Activated naive CD4-positive, alpha-beta T cell treated with anti-CD3 and anti-CD28 coated beads, Interleukin-2, amount 50 U/mL, for 16 hours (primary cell): ENCODE measurements at places on chromosomes 1 and 21.
A peak's percentile ranks its signal among the peaks of the same experiment; 100 is the strongest.

DNA sequence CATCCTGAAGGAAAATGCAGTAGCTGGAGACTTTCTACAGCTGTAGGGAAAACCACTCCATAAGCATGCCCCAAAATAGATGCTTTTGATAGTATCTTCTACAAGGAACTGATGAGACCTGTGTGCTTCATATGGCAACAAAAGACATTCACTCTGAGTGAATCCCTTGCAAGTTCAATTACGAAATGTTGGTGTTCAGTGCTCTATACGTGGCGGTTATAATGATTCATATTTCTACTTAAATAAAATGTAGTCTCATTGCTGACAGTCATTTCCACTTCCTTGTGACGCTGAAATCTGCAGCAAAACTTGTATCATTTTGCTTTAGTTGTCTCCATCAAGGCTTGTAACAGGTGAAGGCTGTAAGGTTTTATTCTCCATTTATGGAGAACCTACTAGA lies 20.6 kb downstream of the TOR1AIP2 start:
- no peak for DNase-seq

DNA sequence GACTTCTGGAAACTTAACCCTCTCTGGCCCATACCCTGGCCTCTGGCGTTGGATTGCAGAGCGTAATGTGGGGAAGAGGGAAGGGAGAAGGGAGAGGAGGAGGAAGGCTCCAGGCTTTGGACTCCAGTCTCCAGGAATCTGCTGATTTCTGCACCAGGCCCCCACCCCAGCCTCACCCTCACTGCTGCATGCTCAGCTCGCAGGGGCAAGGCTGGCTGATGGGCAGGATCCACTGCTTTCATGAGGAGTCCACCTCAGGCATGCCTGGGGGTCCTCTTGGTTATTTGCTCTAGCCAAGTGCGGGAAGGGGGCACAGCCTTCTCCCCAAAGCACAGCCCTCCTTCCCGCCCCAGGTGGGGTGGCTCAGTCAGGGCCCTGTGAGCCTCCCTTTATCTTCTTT lies 3.7 kb downstream of the OLFML3 start:
- DNase-seq = no peak

GRCh38 chr1:42886800-42887199 lies 40.4 kb downstream of the ZNF691 start:
- no peak for DNase-seq

DNA sequence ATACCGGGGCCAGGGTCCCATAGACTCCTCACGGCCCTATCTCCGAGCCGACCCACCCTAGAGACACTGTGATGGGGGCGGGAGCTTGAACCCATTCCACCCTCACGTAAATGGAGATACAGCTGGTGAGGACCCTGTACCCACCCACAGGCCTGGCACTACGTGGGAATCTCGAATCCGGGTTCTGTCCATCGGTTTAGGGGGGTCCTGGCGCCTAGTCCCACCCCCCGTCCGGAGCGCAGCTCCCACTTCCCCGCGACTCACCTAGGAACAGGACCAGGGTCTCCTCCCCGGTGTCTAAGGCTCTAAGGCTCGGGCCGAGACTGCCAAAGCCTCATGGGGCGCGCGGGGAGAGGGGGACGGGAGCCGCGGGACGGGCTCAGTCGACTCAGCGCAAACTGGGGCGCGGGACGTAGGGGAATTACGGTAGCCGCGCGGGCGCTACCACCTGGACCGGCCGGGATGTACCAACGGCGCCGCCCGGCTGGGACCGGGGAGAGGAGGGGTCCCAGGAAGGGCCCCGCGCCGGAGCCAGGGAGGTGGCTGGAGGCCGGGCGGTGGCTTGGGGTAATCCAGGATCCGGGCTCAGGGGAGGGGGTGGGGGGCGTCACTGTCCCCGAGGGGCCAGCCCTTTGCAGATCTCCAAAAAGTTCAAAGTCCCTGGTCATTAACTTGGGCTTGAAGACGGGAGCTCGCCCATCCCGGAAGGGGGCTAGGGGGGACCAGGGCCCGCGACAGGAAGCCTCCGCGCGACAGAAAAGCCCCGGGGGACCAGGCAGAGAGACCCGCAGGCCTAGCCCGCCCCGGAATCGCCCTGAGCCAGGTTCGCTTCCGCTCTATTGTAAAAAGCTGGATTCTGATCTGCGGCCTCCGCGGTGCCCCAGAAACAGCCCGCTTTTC lies 1.0 kb downstream of the PLEKHG5 start:
- peak; percentile 63 for DNase-seq

DNA sequence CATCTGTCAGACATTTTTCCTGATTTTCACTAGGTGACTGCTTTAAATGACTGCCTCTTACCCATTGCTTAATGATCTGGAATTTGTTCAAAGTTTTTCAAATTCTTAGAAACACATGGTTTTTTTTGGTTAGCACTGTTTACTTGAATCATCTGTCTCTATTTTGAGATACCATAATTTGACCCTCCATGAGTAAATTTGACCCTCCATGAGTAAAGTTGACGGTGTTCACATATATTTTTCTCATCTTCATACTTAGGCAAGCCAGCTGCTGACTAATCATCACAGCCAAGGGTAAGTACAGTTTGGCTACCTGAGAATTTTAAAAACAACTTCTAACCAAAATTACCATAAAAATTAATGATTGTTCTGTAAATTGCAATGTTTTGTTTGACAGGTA lies 586.5 kb downstream of the PTBP2 start:
- no peak for DNase-seq

DNA sequence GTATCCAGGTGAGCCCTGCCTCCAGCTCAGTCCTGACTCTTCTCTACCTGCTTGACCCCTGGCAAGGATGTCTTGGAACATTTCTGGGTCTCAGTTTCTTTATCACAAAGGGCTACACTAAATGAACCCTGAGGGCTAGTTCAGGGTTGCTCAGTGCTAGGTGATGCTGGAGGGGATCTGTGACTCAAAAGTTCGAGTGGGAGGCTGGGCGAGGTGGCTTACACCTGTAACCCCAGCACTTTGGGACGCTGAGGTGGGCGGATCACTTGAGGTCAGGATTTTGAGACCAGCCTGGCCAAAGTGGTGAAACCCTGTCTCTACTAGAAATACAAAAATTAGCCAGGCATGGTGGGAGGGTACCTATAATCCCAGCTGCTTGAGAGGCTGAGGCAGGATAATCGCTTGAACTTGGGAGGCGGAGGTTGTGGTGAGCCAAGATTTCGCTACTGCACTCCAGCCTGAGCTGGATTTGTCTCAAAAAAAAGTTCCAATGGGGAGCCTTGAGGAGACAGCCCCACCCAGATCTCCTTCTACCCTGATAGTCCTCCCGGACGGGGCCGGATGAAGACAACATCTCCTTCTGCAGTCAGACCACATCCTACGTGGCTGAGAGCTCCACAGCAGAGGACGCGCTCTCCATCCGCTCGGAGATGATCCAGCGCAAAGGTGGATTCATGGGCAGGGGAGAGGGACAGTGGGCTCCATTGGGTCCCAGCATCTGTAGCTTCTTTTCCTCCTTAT lies 48.9 kb downstream of the YARS1 start:
- DNase-seq = no peak

- no peak for DNase-seq
Measured at GRCh38 chr1:245953876-245954660, 553.0 kb downstream of the SMYD3 start.

DNA sequence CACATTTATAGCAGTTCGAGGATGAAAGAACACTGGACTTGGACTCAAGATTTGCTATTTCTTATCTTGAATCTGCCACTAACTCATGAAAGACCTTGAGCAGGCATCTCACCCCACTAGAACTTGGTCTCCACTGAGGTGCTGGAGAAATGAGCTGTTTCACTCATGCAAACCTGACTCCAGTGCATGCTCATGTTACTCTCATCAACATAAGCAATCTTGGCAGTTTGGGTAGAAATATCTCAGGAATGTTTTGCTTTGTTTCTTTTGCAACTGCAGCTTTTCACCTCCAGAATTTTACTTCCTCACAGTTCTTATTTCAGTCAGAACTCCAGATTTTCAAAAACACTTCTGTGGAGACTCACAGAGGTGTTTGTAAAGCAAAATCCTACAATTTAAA lies 46.2 kb upstream of the DAB1 start:
- no peak for DNase-seq

- DNase-seq = no peak
Measured at GRCh38 chr21:42437786-42438185, 34.1 kb downstream of the UBASH3A start.

- DNase-seq = no peak
Measured at GRCh38 chr1:226541631-226542622, 6.6 kb upstream of the STUM start.

- no peak for DNase-seq
Measured at GRCh38 chr21:29318354-29318753, 19.6 kb downstream of the BACH1 start.

- no peak for DNase-seq
Measured at GRCh38 chr21:35208810-35209517, 159.9 kb upstream of the RUNX1 start.

GRCh38 chr1:168469690-168470089 lies 74.1 kb downstream of the XCL2 start:
- no peak for DNase-seq

GRCh38 chr1:31507676-31508530 lies 68.4 kb upstream of the TINAGL1 start:
- DNase-seq = no peak

GRCh38 chr1:115679141-115679611 lies 37.4 kb downstream of the VANGL1 start:
- DNase-seq = no peak

DNA sequence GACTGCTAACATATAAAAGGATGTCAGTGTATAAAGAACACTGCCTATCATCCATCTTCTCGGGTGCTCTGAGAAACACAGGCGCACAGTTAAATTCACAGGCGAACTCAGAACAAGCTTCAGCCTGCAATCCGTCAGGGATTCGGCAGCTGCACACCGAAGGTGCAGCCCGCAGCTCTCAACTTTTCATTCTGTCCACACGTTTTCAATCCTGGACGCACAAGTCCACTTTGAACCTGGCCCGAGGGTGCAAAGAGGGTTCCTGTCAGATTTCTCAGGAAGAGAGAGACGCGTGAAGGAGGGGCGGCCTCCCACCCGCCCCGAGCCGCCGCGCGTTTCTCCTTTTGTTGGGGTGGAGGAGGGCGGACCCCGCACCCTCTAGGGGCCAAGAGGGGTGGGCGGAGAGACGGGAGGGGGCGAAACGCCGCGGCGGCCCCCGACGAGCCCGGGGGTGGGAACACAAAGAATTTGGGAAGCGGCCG lies 724 bp downstream of the DOCK7 start:
- DNase-seq = peak; percentile 36

DNA sequence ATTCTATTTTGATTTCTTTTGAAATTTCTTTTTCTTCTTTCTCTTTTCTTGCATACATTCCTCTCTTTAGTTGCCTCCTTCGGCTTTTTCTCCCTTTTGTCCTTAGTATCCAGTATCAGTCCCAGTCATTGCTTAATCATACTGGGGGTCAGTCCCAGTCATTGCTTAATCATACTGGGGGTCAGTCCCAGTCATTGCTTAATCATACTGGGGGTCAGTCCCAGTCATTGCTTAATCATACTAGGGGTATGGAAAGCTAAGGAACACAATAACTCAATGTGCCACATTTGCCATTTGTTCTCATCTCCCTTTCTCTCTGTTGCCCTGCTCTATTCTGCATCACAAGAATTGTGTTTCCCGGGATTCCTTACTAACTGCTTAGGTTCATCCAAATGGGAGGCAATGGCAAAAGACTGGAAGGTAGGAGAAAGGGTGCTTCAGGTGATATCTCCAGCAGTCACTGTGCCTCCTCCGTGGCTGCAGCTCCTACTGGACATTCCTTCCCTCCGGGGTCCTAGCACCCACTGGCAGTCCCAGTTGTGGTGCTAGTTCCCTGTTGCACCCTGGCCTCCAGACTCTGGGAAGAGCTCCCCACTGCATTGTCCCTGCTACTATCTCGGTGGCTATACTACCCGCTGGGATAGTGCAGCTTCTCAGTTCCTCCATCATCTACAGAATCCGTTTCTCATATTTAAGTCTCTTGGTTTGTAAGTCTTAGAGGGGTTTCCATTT lies 32.6 kb upstream of the LAMC1 start:
- no peak for DNase-seq

- DNase-seq = no peak
Measured at GRCh38 chr1:98920441-98921110, 84.1 kb downstream of the PLPPR5 start.

DNA sequence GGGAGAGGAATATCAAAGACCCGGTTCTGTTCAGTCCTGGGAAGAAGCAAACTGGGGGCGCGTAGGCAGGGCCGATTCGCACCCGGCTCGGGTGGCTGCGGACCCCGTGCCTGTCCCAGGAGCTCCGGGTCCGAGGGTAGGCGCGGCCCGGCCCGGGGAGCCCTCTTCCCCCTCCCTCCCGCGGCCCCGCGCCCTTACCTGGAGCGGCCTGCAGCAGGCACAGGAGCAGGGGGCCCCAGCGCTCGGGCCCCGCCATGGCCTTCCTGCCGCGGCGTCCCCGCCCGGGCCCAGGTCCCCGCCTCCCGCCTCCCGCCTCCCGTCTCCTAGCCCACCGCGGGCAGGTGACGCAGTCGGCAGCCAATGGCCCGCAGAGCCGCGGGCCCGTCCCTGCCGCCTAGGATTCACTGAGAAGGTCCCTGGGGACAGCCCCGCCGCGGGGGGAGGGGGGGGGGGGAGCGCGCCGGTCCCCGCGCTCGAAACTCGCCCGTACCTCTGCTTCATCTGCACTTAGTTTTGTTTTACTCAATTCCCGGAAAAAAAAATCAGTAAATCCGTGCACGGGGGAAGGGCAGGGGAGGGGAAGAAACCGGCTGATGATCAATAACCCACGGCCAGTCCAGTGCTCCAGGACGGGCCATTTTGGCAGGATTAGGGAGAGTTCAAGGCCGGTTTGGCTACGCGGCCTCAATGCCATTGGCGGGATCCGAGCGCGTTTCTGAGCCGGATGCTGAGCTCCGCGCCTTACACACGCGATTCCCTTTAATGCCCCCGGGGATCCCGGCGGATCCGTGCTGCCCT lies at the start of gene IFNLR1:
TSS of gene IFNLR1 (minus strand) at position 297 of the 798 bp plus-strand sequence. CDS start at position 256, 41 bp downstream.
- peak; percentile 78 for DNase-seq

DNA sequence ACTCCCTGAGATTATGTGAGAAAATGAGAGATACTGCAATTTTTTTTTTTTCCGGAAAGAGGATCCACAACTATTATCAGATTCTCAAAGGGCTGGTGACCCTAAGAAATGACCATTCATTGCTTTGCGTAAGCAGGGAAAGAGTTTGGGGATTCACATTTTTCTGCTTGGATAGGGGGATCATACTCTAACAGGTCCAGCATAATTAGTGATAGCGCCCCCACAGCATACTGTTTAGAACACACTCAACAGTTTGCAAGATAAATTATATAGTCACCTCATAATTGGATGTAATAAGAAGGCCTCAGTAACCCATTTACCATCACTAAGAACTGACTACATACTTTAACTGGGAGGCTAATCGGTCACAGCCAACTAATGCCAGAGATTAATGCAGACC lies 1.9 kb downstream of the CCT3 start:
- DNase-seq = no peak

DNA sequence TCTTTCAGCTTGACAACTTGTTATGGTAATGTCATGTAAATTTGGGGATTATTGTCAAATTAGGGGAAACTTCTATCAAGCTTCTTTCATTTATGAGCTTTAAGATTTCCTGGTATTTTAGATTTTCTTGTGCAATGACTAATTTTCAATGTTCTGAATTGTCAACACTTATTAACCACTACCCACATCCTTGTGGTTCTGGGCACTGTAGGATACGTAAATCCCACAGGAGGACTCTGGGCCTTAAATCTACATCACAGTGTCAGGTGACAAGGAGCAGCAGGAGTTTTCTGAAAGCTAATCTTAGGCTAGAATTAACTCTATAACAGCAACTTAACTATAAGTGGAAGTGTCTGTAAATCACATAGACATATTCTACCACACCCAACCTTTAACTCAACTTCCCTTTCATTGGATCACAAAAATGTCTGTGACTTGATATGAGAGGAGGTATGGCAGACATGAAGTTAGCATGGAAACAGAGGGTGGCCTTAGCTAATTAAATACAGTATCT lies 397.7 kb downstream of the HLX start:
- DNase-seq = no peak
